RPMI7951 (cell line): ENCODE measurements at places on chromosomes 6 and 20. TPM values are rescaled to one million over a fixed set of nuclear protein-coding genes. Genes with fewer than 3 reads are reported as not detected.

The CCN5 gene
- total RNA-seq: not detected in 2 replicates

The CTAGE9 gene
- not detected in 2 replicates for total RNA-seq

The DIDO1 gene
- total RNA-seq: 30.0 and 32.1 TPM in 2 replicates

The E2F1 gene
- total RNA-seq: 28.7 and 33.3 TPM in 2 replicates

The HDGFL1 gene
- total RNA-seq: not detected in 2 replicates

The STK4 gene
- 26.2 and 26.7 TPM in 2 replicates for total RNA-seq

DNA sequence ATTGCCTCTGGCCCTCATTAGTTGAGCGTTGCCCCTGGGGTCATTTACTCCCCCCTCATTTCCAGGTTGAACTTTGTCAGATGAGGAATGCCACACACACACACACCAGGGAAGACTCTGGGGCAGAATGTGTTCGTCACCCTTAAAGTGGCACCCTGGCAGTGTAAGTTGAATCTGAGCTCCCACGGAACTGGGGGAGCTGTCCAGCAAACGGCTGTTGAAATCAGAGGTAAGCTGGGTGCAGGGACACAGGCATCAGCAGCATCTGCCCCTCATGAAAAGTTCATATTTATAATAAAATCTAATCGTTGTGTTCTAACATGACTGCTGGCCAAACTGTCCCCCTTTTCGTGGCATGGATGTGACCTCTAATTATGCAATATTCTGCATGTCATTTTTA, 4.3 kb upstream of the MC3R start:
- DNase-seq: no peak

DNA sequence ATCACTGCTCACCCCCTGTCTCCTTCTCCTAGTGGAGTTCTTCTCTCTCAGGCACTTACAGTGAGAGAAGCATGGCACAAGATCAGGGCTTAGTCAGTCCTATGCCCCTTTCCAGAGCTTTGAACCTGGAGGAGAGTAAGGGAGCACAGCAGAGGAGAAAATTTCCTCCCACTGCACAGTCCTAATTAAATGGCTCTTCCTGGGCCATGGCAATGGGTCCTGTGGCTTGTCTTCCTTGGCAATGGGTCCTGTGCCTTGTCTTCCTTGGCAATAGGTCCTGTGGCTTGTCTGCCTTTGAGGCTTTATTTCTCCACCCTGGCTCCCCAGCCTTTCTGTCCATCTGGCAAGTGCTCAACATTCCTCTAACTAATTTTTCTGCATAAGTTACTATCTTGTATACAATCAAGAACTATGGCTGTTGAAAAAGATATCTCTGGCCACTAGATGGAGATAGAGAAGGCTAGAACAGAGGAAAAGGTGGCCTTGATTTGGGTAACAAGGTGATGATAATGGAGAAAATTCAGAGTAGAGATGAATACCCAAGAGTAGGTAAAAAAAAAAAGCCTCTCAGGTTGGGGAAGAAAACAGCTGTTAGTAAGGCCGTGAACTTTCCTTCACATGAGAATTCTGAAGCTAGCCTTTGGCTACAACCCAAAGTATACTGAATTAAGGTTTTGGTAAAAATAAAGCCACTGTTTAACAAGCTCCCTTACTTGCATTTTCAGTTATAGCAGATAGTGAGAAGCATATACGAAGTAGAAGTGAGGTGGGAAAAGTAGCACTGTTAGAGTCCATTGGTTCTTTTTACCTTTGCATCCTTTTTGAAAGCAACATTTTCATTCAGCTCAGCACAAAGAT, 504.9 kb downstream of the DOK5 start:
- no peak for DNase-seq

- no peak for DNase-seq
Measured at GRCh38 chr6:16778521-16778920, 17.3 kb upstream of the ATXN1 start.

DNA sequence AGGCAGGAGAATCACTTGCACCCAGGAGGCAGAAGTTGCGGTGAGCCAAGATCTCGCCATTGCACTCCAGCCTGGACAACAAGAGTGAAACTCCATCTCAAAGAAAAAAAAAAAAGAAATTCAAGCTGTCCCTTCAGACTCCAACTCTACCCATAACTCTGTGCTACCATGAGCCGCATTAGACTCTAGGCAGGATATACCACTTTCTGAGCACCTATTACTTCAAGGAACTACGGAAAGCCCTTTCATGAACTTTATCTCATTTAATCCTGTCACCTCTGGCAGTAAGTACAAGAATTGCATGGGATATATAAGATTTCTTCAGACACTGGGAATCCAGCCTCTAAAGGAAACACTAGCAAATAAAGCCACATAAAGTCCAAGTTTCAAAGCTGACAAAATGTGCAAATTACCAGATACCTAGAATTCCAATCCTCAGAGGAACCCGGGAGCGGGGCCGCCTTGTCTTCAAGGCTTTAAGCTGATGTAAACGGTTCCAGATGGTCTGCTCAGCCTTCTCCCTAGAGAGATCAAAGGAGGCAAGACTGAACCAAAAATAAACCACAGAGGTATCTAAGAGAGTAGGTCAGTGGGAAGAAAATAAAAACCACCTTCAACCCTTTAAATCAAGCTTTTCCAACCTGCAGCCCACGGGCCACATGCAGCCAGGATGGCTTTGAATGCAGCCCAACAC, 9.4 kb downstream of the CDK5RAP1 start:
- peak; percentile 62 for DNase-seq

- peak; percentile 88 for DNase-seq
Measured at GRCh38 chr20:43925801-43926200, 11.1 kb downstream of the TOX2 start.

- DNase-seq: peak; percentile 17
Measured at GRCh38 chr6:2611092-2611491, 139.6 kb downstream of the MYLK4 start.

DNA sequence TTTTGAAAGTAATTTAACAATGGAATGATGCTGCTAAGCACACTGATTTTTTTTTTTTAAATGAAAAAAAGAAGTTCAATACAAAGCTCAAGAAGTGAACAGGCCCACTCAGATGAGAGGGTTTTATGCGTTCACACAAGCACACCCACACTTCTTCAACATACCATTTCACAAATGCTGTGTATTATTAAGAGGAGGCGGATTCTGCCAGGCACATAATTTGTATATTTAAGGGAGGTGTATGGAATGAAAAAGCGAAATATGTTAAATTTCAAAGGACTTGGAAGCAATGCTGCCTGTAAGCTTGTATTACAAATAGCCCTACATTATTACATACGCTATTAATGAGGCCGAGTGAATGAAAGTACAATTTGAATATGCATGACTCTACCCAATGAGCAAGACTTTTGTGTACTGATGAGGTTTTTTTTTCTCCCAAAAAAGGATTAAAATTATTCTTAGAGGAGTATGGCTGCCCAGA, 123.9 kb downstream of the INSM1 start:
- DNase-seq: no peak

DNA sequence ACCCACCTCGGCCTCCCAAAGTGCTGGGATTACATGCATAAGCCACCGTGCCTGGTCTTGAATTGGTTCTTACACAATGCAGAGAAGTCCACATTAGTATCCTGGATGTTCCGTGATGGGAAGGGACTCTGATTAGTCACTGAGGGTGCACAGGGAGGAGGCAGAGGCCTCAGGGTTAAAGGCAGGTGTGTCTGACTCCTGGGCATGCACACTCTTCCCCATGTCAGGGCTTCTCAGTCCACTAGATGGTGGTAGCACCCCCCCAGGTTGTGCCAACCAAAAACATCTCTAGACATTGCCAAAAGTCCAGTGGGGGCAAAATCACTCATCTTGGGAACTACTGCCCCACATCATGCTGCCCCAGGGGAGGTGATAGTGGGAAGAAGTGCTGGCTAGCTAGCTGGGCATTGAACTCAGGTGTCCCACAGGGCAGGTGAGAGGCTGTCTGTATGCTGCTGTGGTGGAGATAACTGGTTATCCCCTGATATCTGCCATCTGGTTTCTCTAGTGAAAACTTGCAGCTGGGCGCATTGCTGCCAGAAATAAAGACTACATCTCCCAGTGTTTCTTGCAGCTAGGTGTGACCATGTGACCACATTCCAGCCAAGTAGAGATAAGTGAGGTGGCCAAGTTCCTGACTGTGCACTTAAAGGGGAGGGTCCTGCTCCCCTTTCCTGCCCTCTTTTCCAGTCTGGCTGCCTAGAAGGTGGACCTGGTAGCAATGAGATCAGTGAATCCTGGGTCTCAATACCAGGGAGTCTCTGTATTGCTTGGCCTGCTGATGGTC, 8.4 kb upstream of the NSFL1C start:
- DNase-seq: peak; percentile 54

- DNase-seq: peak; percentile 31
Measured at GRCh38 chr20:41138475-41139226, 1.3 kb downstream of the PLCG1 start.

DNA sequence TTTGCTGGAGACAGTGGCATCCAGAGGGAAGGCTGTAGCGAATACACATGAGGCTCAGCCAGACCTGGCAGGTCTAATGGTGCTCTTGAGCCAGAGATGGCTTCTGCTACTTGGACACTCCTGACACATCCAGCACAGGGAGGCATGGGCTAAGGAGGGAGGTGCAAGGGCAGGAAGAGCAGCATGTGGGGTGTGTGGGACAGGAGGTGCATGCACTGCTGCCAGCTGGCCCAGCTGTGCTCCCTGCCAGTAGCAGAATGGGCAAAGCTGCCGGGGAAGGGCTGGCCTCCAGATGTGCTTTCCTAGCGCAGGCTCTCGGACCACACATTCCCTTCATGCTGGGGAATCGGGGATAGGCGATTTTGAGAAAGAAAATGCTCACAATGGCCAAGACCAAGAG, 309.2 kb downstream of the CDC5L start:
- DNase-seq: peak; percentile 79

DNA sequence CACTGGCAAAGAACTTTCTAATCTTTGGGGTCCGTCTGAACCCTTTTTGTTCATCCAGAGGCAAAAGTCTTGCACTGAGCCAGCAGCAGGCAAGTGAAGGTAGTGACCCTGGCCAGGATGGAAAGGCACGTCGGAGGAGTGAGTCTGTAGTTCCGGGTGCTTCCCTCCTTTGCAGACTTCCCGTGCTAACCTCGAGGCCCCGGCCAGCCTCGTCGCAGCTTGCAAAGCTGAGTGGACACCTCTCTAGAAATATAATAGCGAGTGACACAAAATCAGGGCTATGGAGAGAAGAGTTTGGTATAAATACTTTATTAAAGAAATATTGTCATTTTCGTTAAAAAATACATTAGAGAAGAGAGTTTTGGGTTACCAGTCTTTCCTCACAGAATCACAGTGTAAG, 9.9 kb downstream of the PSMG4 start:
- DNase-seq: no peak

GRCh38 chr6:27517238-27517637, 44.3 kb upstream of the ZNF184 start:
- no peak for DNase-seq

- DNase-seq: no peak
Measured at GRCh38 chr20:48769069-48769983, 58.5 kb downstream of the PREX1 start.

DNA sequence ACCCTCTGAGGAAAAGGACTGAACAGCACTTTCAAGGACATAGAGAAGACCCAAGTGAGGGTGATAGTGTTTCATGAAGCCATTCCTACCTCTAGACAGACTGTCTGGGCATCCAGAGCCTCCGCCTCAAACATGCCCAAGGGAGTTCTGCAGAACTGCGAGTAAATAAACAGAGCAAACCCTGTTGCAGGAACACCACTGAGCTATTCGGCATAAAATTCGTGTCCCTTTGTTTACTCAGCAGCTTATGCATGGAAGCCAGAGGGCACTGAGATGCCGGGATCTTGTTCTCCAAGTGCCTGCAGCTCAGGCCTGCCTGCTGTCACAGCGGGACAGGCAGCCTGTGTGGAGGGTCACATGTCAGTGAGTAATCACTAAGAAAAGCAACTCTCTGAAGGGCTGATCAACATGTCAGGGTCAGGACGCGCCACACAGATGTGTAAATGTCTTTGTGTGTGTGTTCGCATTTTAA, 164.9 kb upstream of the HEY2 start:
- DNase-seq: peak; percentile 35

- DNase-seq: no peak
Measured at GRCh38 chr6:96991618-96992342, 67.3 kb downstream of the KLHL32 start.

DNA sequence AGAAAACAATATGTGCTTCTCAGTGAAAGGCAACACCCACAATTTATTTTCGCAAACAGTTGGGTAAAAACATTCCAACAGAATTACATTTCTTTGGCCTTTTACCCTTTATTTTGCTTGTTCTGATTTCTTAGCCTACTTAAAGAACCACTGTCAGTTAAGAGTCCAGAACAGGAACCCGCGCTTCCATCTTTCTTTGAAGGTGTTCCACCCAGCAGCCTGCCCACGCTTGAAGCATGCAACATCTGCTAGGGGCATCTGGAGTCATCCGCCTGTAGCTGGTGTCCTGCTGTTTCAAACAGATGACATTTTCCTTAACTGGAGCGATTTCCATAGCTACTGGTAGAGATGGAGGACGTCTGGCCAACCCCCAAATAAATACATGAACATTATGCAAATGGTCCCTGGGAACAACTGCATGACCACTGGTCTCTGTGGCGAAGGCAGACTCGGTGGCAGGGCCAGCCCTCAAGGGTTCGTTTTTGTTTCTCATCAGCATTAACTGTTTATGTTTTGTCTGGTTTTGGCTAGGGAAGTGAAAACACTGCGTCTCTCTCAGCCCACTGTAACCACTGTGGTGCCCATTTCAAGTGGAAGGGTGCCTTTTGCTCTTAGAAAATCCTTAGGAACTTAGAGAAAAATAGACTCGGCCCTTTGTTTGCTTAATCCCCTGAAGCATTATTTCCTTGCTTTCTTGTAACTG, 51.6 kb downstream of the LAMA4 start:
- peak; percentile 72 for DNase-seq

DNA sequence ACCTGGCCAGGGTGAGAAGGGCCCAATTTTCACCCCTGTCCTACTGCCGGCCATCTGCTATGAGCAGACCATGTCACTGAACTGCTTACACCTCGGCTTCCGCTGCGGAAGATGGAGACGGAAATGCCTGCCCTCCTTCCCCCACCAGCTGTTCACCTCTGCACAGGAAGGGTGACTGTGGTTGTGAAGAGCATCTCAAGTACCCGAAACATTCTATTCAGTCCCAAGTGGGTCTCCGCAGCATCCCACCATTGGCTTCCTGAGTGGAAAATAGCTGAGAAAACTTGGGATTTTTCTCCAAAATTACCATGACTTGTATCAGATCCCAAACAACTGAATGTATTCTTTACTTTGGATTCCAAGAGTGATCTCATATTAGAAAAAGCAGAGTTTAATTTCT, 16.1 kb downstream of the DOK5 start:
- DNase-seq: no peak

GRCh38 chr6:52958546-52959255, 36.4 kb downstream of the GSTA4 start:
- peak; percentile 86 for DNase-seq
